ENCODE measurements at places on chromosomes 3 and 15.

DNA sequence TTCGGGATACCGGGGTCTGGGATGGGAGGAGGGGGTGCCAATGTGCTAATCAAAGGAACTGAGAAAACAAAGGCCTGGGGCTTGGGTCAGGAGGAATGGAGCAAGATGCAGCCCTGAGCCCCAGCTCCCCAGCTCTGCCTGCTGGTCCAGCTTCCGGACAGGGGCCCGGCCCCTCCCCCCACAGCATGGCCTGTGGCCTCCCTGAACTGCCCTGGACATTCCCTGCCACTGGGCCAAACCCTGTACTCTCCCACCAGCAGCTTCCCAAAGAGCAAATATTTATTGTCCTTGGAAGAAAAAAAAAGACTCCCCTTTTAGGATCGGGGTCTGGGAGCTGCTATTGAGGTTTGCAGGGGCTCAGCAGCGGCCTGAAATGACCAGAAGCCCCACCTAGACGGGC lies 5.7 kb upstream of the MYL3 start:
- no peak for DNase-seq

DNA sequence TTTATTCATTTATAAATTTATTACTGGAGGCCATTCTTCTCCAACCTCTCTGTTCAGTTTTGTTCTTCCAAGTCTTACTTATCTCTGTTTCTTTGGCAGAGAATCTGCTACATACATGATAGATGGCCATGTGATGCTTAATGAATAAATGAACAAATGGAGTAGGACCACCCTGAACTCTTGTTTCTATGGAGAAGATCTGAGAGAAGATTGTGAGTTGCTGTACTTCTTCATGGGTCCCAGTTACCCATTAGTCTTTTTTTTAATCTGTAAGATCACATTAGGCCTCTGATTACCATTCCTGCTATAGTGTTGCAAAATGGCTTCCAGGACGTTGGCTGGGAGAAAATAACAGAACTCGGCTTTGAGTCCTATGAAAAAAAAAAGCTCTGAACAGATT lies 191.9 kb upstream of the SYNPR start:
- no peak for DNase-seq

GRCh38 chr3:13072239-13072599 lies 1.0 kb downstream of the IQSEC1 start:
- no peak for DNase-seq

DNA sequence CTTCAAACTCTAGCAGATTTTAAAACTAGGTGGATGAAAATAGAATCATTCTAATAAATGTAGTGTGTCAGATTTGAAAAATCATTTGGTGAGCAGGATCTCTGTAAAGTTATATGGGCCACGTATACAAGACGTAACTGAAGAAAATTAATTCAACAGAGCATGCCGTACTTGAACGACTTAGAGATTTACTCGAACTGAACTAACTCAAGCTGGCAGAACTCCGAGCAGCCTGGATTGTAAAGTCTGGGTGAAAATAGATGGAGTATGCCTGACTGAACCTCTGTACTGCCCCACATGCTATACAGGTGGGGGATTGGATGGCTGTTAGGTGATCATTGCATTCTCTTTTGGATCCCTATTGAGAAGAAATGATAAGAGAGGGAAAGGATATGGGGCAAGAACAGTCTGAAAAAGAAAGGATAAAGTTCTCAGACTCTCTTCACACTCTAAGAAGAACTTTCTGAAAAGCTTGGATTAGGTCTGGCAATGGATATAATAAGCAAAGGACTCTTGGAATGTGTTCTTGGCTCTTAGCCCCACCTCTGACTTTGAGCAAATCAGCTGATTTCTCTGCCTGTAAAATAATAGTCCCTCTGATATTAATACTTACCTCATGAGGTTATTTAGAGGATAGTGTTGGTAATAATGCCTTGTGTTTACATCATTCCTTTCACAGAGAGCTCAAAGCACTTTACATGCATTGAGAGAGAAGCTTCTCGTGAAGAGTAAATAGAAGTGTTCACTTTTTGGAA lies 147.5 kb downstream of the FILIP1L start:
- DNase-seq, result no peak

DNA sequence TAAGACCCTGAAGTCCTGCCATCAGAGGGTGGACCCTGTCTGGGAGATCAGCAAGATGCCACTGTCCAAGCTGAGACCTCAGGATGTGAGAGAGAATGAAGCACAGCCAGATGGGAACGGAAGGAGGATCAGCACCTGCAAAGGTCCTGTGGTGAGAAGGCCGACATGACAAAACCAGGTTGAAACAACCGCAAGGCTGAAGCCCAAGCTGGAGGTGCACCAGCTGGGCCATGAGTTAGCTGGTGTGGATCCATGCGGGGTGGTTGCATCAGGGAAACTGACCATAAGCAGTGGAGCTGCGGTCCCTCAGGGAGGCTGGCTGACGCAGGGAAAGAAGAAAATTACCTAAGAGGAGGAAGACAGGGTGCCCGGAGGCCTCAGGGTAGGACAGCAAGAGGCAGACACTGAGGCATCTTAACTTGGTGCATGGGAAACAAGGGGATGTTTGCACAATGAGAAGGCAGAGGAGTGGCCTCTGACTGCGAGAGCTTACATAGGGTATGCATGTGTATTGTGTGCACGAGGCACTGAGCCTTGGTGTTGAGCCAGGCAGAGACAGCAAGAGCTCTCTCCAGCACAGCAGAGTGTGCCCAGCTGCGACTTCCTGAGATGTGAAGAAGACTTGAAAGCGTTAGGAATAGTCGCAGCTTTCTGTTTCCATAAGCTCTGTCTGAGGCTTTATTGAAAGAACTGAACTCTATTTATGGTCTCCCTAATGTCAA lies 497.7 kb downstream of the OCA2 start:
- DNase-seq, result no peak

DNA sequence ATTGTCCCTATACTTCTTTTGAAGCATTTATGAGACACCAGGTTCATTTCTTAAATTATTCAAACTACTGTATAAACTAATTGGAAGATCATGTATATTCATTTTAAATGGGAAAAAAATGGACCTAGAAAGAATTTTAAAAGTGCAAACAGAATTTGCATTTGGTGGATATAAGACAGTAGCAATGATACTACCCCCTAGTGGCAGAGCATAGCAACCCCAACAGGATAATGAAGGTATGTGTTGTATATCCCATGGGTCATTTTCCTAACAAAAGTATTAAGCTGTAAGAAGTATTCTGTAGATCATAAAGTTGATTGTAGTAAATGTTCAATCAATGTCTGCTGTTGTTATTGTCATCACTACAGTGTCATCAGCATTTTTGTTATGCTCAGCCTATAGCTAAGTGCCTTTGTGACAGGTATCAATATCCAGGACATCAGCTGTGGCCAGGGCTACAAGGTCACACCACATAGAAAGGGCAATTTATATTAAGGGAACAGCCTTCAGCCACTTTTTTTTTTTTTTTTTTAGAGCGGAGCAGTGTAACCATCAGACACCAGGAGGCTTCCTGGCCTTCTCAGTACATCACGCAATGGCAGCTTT lies 175.8 kb downstream of the FOXB1 start:
- DNase-seq, result no peak

- DNase-seq, result no peak
Measured at GRCh38 chr3:176159796-176160195, 1037.5 kb downstream of the TBL1XR1 start.

DNA sequence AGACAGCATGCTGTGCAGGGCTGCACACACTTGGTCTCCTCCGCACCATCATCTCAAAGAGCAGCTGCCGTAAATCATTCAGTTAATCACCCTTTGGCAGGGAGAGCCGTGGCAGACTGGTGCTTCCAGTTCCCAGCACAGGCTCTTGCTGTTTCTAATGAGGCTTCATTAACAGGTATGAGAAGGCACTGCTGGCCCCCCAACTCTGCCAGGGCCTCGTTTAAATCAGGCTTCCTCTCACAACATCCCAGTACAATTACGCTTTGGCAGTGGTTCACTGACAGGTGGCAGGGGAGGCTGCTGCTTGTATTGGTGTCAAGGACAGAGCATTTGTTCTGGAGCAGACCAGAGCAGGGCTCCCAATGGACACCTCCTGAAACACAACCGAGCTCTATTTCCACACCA lies 77.1 kb downstream of the BFSP2 start:
- no peak for DNase-seq

DNA sequence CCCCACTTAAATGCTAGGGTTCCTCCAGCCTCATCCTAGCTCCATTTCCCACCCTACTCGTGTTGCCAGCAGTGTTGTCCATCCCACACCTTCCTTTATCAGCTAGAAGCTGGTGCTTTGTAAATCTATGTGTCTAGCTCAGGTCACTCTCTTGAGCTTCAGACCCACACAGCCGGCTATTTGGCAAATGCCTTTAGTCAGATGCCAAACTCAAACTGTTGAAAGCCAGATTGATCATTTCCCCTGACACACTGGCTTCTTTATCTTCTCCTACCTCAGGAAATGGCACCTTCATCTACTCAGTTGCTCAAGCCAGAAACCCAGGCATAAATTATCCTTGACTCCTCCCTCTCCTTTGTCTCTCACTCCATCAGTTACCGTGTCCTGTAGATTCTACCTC lies 61.5 kb upstream of the TPM1 start:
- no peak for DNase-seq

DNA sequence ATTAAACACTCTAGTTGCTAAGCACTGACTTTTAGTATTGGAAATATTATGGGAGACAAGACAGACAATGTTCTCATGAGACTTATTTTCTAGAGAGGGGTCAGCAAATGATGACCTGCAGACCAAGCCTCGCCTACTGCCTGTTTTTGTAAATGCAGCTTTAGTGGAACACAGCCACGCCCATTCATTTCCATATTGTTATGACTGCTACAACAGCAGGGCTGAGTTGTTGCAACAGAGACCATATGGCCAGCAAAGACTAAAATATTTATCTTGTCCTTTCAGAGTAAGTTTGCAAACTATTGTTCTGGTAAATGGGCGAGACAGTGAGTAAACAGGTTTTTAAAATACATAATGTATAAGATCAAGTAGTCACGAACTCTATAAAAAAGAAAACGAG lies 570.2 kb downstream of the NTRK3 start:
- DNase-seq, result no peak

GRCh38 chr3:159771865-159772611 lies 216.6 kb upstream of the IL12A start:
- DNase-seq, result no peak

GRCh38 chr15:62277816-62278394 lies 112.8 kb upstream of the C2CD4B start:
- no peak for DNase-seq

DNA sequence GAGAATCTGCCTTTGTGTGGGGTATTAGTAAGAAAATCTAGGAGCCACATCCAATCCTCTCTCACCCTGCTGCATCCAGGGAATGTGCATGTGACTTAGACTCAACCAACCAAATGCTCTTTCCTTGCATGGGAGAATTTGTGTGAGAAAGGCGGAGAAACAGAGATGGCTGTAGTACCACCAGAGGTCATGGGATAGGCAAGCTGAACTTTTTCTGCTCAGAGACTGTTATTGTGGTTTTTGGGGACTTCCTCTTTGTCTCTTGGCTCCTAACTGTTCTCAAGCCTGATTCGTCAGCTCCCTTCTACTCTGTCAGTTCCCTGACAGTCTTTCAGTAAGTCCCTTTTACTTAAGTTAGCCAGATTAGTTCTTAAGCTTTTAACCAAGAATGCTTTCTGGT lies 2.6 kb upstream of the ZSCAN2 start:
- no peak for DNase-seq

DNA sequence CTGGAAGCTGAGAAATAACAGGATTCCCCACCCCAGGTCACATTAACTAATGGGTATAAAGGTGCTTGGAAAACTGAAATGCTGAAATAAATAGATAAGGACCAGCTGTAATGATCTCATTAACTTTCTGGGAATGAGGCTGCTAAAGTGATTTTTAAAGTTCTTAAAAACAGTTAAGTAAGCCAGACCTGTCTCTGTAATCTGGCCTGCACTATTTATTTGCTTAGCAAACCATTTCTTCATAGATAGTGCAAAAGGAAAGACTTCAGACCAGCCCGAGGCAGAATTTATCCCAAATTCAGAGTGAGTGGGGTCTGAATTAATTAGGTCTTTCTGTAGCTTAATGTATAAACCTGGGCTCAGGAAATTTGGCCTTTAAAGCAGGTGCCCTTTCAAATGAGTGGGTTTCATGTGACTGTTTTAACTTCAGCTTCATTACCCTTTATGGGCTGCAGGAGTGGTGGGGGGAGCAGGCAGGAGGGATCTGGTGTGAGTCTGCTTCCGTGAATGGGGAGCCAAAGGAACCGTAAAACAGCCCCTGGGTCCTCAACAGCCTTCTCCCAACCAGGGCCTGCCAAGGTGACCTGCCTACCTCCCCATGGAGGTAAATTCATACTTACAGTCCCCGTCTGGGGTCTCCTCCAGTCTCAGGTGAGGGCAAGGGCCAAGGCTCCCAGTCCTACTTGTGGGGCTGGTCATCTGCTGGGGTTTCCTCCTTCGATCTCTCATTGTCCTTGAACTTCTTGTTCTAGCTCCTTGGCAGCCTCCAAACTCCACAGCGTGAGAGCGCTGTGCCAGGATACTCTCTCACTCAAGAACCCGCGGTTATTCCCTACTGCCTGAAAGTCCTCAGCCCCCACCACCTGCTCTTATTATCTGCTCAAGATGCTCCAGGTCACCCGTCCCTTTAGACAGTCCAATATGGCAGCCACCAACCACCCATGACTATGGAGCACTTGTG lies 31.2 kb downstream of the MAGEF1 start:
- no peak for DNase-seq

DNA sequence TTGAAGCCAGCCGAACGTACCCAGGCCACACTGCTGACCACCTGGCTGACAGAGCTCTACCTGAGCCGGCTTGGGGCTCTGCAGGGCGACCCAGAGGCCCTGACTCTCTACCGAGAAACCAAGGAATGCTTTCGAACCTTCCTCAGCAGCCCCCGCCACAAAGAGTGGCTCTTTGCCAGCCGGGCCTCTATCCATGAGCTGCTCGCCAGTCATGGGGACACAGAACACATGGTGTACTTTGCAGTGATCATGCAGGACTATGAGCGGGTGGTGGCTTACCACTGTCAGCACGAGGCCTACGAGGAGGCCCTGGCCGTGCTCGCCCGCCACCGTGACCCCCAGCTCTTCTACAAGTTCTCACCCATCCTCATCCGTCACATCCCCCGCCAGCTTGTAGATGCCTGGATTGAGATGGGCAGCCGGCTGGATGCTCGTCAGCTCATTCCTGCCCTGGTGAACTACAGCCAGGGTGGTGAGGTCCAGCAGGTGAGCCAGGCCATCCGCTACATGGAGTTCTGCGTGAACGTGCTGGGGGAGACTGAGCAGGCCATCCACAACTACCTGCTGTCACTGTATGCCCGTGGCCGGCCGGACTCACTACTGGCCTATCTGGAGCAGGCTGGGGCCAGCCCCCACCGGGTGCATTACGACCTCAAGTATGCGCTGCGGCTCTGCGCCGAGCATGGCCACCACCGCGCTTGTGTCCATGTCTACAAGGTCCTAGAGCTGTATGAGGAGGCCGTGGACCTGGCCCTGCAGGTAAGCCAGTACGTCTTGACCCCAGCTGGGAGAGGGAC lies 6.2 kb downstream of the VPS18 start:
- no peak for DNase-seq

- DNase-seq, result no peak
Measured at GRCh38 chr3:187782006-187782405, 36.7 kb upstream of the BCL6 start.

DNA sequence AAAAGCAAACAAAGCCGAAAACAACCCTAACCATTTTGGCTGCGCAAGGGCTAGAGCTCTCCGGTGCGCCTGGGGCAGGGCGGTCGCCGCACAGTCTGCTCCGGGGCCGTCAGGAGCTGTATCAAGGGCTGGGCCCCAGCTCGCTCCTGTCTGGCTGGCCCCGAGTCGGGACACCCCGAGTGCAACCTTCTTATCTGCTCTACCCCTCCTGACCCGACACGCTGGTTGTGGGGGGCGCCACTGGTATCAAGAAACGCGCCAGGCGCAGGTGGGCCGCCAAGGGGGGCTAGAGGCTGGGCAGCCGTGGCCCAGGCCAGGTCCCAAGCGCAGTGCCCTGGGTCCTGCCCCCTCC lies 36.0 kb downstream of the NR2F2 start:
- no peak for DNase-seq
